ENCODE measurements at places on chromosomes 5 and 9.

- no peak for DNase-seq
Observed at GRCh38 chr5:3361811-3362605, 233.6 kb upstream of the IRX1 start.

DNA sequence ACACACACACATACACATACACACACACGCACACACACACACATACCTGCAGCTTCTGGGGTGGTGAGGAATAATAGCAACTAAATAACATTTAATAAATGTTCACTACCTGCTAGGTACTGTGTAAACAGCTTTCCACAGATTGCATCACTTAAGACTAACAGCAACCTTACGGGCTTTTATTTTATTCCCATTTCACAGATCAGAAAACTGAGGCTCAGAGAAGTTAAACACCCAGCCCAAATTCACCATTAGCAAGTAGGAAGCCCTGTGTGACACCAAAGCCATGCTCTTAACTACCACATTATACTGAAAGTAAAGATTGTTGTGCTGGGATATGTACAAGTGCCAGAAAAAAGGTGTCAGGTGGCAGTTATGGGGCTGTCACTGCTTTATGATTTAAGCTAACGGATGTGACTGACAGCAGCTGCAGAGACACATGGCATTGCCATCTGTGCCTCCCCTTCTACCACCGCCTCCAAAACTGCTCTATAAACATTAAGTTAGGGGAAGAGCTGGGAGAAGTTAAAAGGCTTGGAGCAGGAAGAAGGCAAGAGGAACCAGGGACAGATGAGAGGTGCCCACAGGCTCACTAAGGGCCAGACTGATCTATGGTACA lies 13.6 kb downstream of the MTMR12 start:
- DNase-seq: no peak

GRCh38 chr9:135039916-135040645 lies 47.4 kb upstream of the OLFM1 start:
- no peak for DNase-seq

GRCh38 chr5:24609706-24610105 lies 35.1 kb downstream of the CDH10 start:
- no peak for DNase-seq

DNA sequence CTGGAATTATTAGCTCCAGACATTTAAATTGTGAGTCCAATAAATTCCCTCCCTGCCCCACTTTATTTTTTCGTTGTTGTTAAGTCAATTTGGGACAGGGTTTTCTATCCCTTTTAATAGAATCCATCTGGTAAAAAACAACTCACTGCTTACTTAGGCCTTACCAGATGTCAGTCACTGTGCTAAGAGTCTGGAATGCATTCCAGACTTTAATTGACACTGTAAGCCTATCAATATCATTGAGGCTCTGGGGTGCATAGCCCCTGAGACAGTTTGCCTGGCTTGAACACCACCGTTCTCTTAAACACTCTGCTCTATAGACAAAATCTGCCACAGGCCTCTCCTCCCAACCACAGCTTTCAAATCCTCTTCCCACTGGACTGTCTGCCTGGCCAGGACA lies 175.9 kb downstream of the NSG2 start:
- DNase-seq: no peak

GRCh38 chr9:131810351-131811170 lies 70.7 kb upstream of the RAPGEF1 start:
- no peak for DNase-seq

GRCh38 chr5:107269256-107269655 lies 401.5 kb downstream of the EFNA5 start:
- no peak for DNase-seq

DNA sequence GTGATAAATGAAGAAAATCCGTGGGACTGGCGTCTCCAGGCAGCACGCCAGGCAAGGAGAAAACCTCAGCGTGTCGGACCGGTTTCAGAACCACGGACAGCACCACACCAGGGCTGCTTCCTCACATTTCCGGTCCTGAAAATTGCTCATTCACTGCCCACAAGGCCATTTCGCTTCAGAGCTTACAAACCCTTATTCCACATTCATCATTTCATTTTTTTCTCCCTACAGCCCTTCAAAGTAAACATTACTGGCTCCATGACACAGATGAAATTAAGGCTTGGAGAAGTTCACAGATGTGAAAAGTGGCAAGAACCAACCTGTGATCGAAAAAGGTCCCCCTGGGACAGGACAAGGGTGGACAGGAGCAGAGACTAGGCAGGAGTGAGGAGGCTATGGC lies 1.5 kb upstream of the GPRIN1 start:
- DNase-seq: no peak

Data from stimulated activated CD8-positive, alpha-beta memory T cell treated with anti-CD3 and anti-CD28 coated beads, Interleukin-2, amount 100 ng/mL, for 48 hours (primary cell).